ENCODE measurements at places on chromosomes 16 and 17. TPM values are rescaled to one million over a fixed set of nuclear protein-coding genes. Genes with fewer than 3 reads are reported as not detected.
A peak's percentile ranks its signal among the peaks of the same experiment; 100 is the strongest.

- DNase-seq = no peak
Observed at GRCh38 chr17:3043737-3044365, 19.6 kb downstream of the OR1D5 start.

GRCh38 chr17:80104321-80104955 is 3.1 kb downstream of the GAA start:
- no peak for DNase-seq

Gene ZNF629
- 18.9 TPM for total RNA-seq

- no peak for DNase-seq
Observed at GRCh38 chr17:81067391-81067811, 32.5 kb downstream of the BAIAP2 start.

Gene HEATR9
- 0.09 TPM for total RNA-seq

Gene TP53TG3
- total RNA-seq = not detected

Gene AGRP
- total RNA-seq = not detected

GRCh38 chr16:67252609-67253497 is 4.1 kb downstream of the SLC9A5 start:
- DNase-seq = no peak

GRCh38 chr17:39529455-39529854 is 68.2 kb downstream of the CDK12 start:
- DNase-seq = no peak

DNA sequence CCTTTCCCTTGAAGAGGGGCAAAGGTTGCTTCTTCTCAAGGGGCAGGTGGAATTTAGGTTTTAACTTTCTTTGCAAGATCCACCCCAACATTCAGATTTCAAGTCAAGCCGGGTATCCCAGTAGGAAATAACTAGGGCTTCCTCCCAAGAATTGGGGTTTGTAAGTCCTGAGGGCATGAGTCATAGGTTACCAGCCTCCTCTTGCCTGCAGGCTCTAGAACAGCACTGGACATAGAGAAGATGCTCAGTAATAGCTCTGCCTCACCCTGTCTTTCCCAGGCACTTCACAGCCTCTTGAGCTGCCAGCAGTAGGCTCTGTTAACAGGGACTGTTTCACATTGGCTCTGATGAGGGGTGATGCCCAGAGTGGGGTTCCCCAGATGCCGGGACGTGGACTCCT is 35.8 kb upstream of the ZFP90 start:
- no peak for DNase-seq

Gene GCGR
- total RNA-seq = 0.20 TPM

Gene DLX3
- total RNA-seq = 0.26 TPM

DNA sequence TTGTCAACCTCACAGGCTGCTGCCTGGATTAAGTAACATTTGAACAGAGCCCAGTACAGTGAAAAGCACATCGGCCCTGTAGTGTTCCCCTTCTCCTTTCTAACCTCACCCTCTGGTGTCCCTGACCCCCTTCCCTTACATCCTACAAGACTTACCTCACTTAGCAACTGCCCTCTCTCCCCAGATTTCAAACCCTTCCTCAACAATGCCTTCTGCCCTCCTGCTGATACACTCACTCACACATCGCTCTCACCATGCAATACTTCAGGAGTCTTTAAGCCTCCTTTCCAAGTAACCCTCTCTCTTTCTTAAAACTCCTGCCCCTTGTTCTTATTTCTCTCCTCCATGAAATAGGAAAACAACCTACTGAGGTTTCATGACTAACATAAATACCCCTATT is 17.8 kb downstream of the ZZEF1 start:
- no peak for DNase-seq

DNA sequence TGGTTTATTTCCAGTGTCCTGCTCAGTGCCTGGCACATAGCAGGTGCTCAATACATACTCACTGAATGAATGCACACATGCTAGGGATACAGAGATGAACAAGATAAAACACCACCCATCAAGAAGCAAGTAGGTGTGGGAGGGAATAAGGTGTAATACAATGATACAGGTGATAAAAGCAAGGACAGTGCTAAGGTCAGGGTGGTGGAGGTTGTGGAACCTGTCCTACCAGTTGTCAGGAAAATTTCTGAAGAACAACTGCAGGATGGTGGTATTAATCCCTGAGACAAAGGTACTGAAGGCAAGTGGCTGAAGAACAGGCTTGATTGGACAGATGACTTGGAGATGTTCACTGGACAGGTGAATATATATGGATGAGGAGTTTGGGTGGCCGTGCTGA is 1.8 kb downstream of the KNOP1 start:
- peak; percentile 47 for DNase-seq

GRCh38 chr17:60901242-60901641 is 223.6 kb downstream of the BCAS3 start:
- DNase-seq = no peak

- DNase-seq = no peak
Observed at GRCh38 chr17:7281953-7282751, 634 bp downstream of the SLC2A4 start.

DNA sequence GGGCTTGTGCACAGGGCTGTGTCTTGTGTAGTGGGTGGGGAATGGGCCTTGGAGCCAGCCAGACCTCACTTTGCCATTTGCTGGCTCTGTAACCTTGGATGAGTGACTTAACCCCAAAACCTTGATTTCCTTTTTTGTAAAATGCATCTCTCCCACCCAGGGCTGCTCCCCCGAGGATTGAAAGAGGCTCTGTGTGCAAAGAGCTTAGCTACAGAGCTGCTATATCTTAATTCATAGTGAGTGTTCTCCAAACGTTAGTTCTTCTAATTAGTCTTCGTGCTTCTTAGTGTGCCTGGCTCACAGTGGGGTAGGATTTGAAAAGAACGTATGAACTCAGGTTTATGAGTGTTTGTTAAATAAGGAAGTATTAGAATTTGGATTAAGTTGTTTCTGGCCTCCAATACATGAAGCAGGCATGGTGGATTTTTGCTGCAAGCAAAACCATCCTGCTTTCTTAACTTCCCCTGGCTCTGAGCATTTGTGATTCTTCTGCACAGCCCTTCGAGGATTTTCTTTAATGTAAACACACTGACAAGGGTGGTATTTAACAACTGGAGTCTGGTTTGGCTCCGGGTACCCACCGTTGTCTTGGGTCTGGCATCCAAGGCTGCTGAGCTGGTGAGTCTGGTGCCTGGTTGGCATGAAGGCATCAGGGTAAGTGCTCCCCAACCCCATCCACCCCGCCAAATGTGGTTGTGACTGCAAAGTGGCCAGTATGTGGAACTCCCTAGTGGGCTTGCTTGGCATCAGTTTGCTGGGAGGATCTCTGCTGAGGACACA is 29.7 kb downstream of the KSR1 start:
- DNase-seq = no peak

Gene CBLN1
- total RNA-seq = 18.2 TPM

DNA sequence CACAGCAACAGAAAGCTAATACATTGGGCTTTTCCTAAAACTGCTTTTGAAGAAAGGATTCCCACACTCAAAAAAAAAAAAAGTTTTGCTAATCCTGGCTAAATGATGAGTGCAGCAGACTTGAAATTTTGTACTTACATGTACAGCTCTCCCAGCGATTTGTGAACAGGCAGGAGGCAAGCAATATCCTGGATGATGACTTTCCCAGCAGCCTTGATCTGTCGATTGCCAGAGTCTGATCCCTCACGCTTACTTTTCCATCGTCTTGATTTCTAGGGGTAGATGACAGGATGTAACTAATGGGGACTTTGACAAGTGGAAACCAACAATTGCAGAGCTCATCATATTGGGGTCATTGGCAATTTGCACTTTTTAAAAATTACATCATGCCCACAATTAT is 91.4 kb downstream of the WDR59 start:
- DNase-seq = no peak

DNA sequence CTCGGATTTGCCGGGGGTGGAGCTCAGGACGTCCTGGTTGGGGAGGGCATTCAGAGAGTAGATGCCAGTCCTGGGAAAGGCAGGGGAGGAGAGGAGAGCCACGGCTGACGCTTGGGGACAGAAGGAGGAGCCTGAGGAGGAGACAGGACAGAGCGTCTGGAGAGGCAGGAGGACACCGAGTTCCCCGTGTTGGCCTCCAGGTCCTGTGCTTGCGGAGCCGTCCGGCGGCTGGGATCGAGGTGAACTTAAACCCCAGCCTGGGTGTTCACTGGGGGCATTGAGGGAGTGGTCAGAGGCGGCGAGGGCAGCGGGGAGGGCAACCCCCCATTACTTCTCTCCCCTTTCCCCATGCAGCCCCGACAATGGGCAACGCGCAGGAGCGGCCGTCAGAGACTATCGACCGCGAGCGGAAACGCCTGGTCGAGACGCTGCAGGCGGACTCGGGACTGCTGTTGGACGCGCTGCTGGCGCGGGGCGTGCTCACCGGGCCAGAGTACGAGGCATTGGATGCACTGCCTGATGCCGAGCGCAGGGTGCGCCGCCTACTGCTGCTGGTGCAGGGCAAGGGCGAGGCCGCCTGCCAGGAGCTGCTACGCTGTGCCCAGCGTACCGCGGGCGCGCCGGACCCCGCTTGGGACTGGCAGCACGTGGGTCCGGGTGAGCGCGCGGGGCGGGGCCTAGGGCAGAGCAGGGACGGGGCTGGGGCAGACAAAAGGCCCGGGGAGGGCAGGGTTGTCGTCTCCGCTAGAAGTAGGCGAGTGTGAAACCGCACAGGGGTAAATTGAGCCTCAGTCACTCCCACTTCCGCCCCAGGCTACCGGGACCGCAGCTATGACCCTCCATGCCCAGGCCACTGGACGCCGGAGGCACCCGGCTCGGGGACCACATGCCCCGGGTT is 3.7 kb downstream of the NOL3 start:
- DNase-seq = peak; percentile 93

Gene TPSD1
- total RNA-seq = 0.69 TPM

- no peak for DNase-seq
Observed at GRCh38 chr17:38888842-38889241, 19.0 kb downstream of the LASP1 start.

DNA sequence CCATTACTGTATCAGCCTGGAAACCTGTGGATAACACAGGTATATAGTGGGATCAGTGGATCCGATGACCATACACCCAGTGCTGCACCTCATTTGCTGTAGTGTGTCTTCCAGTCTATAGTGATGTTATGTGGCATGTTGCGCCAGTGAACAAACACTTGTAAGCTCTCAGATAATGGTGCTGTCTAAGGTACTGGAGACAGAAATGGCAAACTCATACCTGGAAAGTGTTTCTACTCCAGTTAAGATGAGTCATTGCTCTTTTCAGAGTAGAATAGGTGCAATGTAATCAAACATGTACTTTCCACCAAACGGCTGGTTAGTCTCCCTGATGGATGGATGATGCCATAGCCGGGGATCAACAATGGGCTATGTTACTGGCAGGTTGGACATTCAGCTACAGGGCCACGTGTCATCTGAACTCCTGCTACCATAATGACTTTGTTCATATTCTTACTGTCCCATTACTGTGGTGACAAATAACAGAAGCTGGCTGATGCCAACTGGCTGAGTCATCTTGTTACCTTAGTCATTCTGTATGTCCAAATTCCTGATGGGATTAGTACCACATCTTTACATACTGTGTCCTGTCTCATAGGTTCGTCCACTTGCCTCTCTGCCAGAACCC is 6.3 kb downstream of the CCL11 start:
- DNase-seq = no peak

GRCh38 chr16:48524348-48525200 is 85.4 kb downstream of the N4BP1 start:
- DNase-seq = no peak

Gene PRR29
- total RNA-seq = 0.26 TPM

DNA sequence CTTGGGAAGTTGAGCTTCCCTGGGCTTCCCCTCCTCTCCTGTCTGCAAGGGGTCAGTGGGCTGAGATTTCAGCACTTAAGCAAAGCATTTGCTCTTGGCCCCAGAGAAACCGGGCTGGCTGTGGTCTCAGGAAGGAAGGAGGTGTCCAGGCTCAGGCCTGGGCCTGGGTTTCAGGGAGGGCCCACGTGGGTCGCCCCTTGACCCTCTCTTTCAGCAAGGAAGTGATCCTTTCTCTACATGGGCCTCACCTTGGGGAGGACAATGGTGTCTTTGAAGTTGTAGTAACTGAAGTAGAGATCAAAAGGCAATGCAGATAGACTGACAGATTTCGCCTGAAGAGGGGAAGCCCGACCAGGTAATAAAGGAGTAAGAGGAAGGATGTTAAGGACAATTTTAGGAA is 2.7 kb downstream of the NOD2 start:
- no peak for DNase-seq

GRCh38 chr17:77297693-77298666 is 157.2 kb downstream of the SEC14L1 start:
- no peak for DNase-seq

Gene ITGAL
- total RNA-seq = 16.7 TPM

GRCh38 chr17:13925579-13925978 is 143.7 kb upstream of the COX10 start:
- no peak for DNase-seq

Gene HAGHL
- total RNA-seq = 13.4 TPM

GRCh38 chr16:74524117-74524516 is 82.8 kb downstream of the GLG1 start:
- no peak for DNase-seq

Gene SCARF1
- 13.2 TPM for total RNA-seq

DNA sequence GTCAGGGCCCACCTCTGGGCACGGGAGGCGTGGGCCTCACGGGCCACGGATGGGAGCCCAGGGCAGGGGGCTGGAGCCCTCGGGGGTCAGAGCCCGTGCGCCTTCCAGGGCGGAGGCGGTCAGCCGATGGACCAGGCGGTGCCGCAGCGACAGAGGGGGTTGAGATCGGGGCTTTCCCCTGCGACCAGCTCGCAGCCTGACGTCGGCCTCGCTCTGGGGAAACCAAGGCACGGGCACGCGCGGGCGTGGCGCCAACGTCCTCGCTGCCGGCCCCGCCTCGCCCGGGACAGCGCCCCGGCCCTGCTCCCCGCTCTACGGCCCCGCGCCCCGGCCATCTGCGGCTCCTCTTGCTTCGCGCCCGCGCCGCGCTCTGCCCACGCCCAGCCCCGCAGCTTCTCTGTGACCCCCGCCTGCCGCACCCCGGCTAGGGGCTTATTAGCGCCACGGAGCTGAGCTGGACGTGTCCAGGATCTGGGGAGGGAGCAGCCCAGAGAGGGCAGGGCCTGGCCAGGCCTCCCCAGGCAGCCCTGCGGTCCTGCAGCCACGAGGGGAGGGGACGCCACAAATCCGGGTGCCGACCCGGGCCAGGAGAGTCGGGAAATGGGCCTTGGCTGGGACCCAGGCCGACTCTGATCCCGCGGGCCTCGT is 13.5 kb downstream of the ACTG1 start:
- DNase-seq = no peak

GRCh38 chr16:74999219-74999608 is 390 bp downstream of the ZNRF1 start:
- DNase-seq = no peak

GRCh38 chr16:49478107-49478506 is 104.5 kb downstream of the C16orf78 start:
- DNase-seq = no peak

- no peak for DNase-seq
Observed at GRCh38 chr16:57900796-57901479, 70.0 kb downstream of the CNGB1 start.

Gene IGF2BP1
- 1.1 TPM for total RNA-seq

Gene CPHXL2
- total RNA-seq = not detected

Measured in mucosa of gallbladder (tissue), 1 donor.